ENCODE measurements at places on chromosomes 3 and 15.

DNA sequence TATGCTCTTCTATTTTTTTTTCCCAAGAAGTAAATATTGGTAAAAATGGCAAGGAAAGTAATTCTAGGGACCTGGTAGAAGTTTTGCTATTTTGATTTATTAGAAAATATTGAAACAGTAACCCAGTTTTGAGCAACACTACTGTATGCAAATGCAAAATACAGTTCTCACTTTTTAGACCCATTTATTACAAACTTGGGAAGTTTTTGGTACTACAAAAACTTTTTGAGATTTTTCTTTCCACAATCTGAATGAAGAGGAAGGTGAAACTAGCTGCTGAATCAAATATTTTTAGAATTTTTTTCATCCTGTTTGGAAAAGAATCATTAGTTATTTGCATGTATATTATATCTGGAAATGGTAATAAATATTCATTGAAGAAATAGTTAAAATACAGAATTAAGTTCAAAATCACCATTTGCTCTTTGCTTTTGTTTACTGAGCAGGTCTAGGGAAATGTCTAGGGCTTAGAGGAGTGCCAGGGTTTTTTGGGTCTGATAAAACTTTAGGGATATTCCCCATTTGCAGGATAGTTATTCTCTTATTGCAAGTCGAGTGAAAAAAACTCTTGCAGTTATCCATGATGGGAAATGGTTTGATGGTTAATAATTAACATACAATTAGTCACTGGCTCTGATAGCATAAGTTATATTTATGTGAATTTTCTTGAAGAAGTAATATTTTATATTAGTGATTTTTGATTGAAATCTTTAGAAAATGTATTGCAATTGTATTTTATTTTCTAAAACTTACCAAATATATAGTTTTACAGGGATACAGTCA lies 47.0 kb downstream of the TCF12 start:
- no peak for DNase-seq

- no peak for DNase-seq
Observed at GRCh38 chr3:15500107-15500724, 21.3 kb downstream of the COLQ start.

GRCh38 chr3:65200310-65200970 lies 512.6 kb upstream of the ADAMTS9 start:
- DNase-seq: no peak

- DNase-seq: no peak
Observed at GRCh38 chr15:90872486-90873184, 4.2 kb downstream of the FURIN start.

DNA sequence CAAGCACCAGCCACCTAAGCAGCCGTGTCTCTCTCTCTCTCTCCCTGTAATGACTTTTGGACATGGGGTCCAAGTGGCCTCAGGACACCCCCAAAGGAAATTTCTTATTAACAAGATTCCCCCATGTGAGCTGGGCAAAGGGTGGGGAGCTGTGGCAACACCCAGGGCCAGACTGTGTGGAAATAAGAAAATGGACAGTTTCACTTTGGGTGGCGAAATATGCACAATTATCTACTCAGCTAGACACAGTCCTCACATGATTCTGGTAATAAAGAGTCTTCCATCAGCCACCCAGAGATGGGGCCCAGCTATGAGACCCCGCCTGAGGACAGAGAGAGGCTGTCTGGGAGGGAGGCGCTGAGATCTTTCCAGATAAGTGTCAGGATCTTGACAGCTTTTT lies 96.8 kb upstream of the TPM1 start:
- DNase-seq: no peak

DNA sequence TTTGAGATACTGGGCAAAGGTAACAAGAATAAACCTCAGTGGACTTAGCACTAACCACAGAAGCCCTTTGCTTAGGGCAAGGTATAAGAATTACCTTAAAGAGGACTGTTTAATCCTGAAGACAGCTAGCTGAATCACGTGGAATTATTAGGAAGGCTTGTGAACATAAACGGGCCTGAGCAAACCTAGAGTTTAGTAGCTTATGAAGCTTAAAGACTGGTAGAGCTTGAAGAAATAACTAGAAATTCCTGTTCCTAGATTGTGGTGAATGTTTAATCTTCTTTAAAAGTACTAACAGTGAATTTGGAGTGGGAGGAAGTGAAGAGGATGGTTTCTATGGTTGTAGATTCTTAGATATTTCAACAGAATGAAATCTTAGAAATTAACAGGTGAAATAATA lies 428.9 kb upstream of the THRB start:
- no peak for DNase-seq

DNA sequence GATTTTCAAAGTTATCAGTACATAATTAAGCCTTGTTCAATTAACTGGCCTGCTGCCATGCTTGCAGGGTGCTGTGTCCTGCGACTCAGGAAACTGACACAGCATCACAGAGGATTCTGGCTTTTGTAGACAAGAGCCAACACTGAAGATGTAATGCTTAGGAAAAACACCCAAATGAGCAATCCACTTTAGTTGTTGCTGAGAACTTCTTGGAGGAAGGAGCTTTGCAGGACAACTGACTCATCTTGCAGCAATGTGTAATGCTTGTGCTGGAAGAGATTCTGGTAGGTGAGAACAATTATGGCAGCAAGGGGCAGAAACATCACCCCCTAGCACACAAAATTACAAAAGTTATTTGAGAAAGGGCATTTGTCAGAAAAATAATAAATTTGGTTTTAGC lies 67.6 kb downstream of the NLGN1 start:
- DNase-seq: peak; percentile 14

DNA sequence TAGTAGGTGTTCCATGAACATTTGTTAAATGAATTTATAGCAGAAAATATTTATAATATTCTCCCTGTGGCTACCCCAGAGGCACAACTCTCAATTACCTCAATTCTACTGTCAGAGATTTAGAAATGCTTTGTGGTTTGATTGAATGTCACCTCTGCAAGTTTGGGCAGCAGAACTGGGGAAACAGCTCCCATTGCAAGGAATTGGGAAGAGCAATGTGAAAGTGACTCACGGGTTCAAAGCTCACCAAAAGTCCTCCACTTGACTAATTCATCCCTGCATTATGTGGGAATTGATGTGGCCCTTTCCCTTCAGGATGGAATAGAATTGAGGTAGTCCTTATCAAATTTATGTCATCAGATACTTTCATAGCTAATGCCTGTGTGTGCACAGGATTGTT lies 562.7 kb downstream of the MFSD1 start:
- DNase-seq: no peak

DNA sequence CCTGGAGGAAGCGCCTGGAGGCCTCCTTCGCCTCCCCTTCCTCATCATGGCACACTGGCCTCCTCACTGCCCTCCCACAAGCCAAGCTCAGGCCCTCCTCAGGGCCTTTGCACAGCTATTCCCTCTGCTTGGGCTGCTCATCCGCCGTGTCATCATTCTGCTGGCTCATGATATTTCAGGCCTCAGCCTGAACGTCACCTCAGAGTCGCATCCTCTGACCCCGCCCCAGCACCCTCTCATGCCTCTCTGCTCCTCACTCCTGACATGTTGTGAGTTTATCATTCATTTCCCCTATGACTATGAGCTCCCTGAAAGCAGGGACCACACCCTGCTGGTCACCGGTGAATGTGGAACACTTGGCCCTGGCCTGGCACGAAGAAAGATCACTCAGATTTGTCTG lies 20.7 kb upstream of the POC1A start:
- DNase-seq: no peak

DNA sequence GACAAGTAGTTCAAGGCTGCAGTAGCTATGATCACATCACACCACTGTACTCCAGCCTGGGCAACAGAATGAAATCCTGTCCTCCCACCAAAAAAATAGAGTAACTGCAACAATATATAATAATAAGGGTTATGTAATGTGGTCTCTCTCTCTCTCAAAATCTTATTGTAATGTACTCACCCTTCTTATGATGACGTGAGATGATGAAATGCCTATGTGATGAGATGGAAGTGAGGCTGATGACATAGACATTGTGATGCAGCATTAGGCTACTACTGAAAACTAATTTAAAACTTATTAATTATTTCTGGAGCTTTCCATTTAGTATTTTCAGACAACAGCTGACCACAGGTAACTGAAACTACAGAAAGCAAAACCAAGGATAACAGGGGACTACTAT lies 27.4 kb downstream of the TASOR start:
- no peak for DNase-seq

- no peak for DNase-seq
Observed at GRCh38 chr3:32758375-32758753, 59.4 kb upstream of the TRIM71 start.

DNA sequence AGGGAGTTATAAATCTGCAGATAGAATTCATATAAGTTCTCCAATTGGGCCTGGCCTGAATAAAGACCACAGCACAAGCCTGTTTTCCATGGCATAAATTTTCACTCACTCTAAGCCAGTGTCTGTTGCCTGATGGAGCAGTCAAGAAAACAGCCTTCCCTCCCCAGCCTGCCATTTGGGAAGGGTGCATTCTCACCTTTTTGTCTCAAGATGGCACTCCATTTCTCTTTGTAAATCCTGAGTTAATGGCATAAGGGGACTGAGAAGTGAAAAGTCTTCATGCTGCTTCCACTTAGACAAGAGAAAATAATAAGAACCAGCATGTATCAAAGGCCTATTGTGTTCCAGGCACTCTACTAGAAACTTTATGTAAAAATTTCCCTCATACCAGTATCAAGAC lies 115.6 kb upstream of the MANF start:
- DNase-seq: no peak

DNA sequence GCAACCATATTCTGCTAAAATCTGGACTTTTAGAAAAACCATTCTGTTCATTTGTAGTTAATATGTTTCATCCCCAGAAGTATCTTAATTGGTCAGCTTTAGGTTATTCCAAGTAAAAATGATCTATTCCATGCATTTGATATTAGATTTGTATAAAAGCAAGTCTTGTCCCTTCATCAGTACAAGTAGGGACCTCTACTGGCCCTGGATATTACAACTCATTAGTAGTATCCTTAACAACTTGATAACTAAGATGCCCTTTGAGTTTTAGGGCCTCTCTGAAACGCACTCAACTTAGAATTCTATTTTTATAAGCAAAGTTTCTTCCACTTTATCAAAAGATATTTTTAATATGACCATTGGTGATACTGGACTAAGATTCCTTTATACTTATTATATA lies 25.3 kb upstream of the SELENOT start:
- no peak for DNase-seq

DNA sequence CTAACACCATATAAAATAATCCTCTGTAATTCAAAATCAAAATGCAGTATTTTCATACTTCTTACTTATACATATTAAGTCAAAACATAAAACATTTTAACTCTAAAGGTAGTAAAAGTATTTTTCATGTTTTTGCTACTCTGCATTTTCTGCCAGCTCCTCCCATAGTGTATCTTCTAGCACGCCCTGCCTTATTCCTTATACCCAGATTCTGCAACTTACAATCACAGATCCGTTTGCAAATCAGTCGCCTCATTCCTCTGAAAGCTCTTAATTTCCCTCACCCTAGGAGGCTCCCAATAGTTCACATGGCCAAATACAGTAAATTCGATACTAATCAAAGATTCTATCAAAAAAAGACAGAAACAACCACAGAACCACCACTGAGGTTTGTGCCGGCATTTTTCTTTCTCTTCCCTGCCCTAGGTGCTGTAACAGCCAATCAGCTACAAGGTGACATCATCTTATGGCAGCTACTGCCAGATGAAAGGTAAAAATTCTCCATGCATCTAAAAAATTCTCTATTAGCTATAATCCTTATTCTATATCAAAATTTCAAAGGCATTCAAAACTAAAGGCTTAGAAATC lies 72.9 kb downstream of the CLASP2 start:
- no peak for DNase-seq

GRCh38 chr3:196412704-196413103 lies 19.5 kb downstream of the UBXN7 start:
- no peak for DNase-seq

- DNase-seq: no peak
Observed at GRCh38 chr15:90497912-90498311, 31.8 kb upstream of the CRTC3 start.

GRCh38 chr15:97071668-97072067 lies 741.2 kb downstream of the NR2F2 start:
- no peak for DNase-seq

- no peak for DNase-seq
Observed at GRCh38 chr3:17686613-17687012, 55.8 kb downstream of the TBC1D5 start.

DNA sequence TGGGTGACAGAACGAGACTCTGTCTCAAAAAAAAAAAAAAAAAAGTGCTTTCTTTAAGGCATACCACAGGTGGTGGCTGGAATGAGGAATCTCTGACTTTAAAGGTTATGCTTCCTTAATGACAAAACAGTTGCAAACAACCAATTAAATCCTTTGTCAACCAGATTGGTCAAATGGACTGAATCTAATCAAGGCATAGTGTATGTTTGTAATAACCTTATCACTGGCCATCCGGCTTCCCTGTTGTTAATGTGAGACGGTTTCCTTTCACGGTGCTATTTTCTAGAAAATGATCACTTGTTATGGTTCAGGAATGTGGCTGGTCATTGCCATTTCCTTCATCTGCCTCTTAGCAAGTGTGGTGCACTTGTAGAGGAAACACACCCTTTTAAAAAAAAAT lies 75.9 kb downstream of the FLNB start:
- DNase-seq: no peak

- DNase-seq: no peak
Observed at GRCh38 chr3:140386357-140387100, 291.3 kb upstream of the TRIM42 start.

- no peak for DNase-seq
Observed at GRCh38 chr15:25931851-25932250, 68.7 kb upstream of the ATP10A start.

DNA sequence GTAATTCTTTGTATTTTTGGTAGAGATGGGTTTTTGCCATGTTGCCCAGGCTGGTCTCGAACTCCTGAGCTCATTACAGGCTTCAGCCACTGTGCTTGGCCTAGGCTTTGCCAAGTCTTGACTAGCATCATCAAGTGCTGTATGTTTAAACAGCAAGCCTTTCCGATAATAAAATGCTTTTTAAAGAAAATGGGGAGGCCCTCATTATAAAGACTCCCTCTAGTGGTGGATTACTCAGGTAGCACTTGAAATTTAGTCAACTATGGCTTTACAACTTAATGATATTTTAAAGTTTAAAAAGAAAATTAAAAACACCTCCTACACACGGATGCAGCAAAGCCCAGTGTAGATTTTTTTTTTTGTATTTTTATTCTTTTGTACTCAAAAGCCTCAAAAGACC lies 213.6 kb downstream of the GAP43 start:
- DNase-seq: no peak

DNA sequence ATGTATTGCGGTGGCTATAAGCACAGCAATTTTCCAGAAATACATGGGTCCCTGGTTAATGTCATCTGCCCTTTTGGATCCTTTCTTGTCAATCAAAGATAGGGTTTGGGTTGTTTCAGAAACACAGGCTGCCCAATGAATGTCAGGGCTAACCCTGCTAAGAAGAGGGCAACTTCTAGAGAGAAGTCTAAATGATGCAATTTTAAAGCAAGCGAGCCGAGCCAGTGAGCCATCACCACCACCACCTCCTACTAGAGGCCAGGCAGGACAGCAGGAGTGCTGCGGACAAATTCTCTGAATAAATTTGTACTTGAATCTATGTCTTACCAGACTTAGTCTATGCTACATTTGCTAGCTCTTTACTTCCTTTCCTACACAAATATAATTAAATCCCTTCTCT lies 248.4 kb downstream of the CTNNB1 start:
- no peak for DNase-seq

GRCh38 chr15:80591471-80591870 lies 103.6 kb upstream of the ABHD17C start:
- no peak for DNase-seq

GRCh38 chr3:127405010-127405598 lies 117.3 kb upstream of the PRR20G start:
- no peak for DNase-seq

- no peak for DNase-seq
Observed at GRCh38 chr3:157275832-157276231, 115.9 kb upstream of the CCNL1 start.

GRCh38 chr3:72489901-72490300 lies 358.3 kb downstream of the SHQ1 start:
- no peak for DNase-seq
